AG04449 (cell line): ENCODE measurements at places on chromosomes 5 and 9.
A peak's percentile ranks its signal among the peaks of the same experiment; 100 is the strongest.

- no peak for DNase-seq
These were observed 1.2 kb downstream of the MAP1B start for GRCh38 chr5:72108202-72109061.

DNA sequence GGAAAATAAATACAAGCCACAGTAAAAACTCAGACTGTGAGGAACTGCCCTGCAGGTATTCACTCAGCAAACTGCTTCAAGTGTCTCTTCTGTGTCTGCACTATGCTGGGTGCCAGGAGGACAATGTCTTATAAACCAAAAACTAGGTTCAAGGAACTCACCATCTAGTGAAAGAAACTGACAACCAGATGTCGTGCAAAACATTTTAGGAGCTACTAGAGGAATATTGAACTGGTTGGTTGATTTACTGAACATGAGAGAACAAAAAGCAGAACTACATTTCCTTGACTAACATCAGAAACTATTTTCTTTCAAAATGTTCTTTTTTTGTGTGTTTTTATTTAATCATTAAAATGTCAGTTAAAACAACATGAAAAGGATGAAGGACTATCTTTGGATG, 35.2 kb downstream of the ZNF366 start:
- no peak for DNase-seq

- no peak for DNase-seq
These were observed 179.8 kb downstream of the BNC2 start for GRCh38 chr9:16690628-16691027.

DNA sequence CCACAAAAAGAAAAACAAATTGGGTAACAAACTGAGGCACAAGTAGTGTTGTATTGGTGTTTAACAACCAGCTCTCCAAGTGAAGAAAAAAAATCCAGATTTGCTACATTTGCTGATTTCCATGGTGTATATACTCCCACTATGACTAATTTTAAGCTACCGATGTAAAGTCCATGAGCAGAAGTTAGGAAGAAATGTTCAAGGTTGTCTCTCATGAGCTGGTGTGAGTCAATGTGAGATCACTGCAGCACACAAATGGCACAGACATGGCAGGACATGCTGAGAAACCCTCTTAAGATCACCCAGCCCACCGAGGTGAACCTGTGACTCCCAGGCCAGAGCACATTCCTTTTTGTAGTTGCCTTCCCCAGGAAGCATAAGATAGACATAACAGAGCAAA, 36.2 kb downstream of the SLC44A1 start:
- no peak for DNase-seq

GRCh38 chr5:51479840-51480239, 96.6 kb downstream of the ISL1 start:
- DNase-seq, result no peak

DNA sequence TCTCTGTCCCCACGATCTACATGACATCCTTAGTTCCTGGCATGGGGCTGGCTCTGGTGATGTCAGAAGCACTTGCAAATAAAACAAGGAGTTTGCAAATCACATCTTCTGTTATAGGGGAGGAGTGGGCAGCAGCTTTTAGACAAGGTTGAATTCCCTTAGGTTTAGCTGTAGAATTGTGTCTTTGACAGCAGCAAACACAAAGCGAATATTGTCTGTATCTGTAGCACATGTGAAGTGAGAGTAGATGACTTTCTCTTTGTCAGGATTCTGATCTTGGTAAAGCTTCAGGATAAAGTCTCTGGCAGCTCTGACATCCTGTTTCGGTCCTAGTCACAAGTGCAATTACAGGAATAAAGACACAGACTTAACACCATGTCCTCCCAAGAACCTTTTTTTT, 224.3 kb downstream of the GNA14 start:
- DNase-seq, result no peak

- DNase-seq, result no peak
These were observed 55.8 kb downstream of the PHAX start for GRCh38 chr5:126656401-126657007.

DNA sequence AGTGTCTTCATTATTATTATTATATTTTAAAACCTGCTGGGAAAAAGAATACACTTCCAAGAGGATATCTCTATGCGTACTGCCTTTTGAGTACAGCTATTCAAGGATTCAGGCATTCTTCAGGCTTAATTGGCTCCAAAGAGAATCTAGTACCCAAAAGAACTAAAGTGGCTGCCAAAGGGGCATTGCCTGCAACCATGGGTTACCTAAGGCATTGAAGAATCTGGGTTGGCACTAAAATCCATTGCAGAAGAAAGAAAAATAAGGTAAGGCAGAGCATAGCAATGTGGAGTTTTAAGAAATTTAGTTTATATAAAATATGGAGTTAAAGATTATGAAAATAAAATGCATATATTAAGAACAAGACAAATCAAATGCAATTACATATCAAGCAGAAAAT, 223.5 kb downstream of the TMEM161B start:
- no peak for DNase-seq

DNA sequence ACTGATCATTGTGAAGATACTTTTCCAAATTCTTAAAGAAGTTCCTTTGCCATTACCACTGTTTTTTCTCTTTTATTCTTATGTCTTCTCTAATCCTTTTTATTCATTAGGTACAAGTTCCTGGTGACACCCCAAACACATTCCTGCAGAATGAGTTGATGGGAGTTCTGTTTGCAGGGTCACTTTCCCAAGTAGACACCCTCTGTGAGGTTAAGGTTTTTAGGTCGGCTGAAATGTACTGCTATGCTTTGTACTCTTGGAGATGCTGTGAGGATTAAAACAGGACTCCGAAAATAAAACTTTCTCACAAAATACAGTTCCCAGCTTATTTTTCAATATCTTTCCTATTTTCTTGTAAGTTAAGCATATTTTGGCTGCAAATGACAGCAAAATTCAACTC, 143.3 kb upstream of the TLE4 start:
- DNase-seq, result no peak

DNA sequence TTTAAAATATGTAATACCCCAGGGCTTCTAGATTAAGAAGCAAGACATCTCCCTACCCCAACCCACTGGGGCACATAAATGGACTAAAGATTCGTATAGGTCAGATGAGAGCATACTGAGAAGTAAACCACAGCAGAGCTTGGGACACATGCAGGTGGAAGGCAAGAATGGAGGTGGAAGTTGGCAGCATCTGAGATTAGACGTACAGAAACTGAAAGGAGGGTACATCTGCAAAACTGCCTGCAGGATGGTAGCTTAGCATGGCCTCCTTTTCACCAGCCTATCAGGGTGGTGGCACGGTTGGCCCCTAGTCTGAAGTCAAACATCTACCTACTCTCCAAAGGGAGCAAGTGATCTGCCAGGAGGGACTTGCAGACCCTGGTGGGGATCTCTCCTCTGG, 181.8 kb downstream of the TSSK1B start:
- DNase-seq, result no peak

DNA sequence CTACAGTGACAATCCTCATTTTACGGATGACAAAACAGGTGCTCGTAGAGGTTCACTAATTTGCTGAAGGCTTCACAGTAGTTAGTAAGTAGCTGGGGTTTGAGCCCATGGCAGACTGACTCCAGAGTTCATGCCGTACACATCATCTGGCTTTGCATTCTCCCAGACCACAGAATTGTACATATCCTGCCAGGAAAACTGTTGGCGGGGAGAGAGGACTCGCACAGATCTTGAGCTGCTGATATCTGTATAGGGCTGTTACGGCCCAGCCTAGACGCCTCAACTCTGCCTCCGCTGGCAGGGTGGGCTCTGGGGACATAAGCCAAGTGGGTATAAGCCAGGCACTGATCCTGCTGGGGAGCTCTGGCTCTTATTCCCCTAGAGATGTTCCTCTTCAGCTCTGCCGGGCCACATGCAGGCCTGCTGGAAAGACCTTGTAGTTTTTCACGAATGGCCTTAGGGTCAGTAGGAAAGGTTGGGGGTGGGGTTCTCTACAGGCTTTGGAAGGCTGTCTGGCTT, 16.3 kb downstream of the LARP1 start:
- DNase-seq, result peak; percentile 77

DNA sequence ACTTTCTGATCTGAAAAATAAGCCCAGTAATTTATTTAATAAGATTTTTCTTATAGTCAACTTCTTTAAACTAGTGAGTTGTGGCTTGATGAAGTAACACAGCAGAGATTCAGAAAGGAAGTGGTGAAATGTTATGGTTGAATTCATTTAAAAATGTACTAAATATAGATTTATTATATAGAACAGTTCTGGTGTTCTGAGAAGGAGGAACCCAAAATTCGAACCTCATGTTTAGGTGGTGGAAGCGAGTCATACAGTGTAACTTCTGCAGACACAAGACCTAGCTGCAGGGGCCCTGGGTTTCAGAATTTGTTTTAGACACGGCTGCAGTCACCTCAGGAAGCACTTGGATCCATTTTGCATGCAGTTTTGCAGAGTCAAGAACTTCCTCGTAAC, 188.2 kb downstream of the TRIO start:
- no peak for DNase-seq

GRCh38 chr9:21317956-21318923, 13.1 kb upstream of the IFNA5 start:
- DNase-seq, result no peak

GRCh38 chr5:76479281-76479680, 76.2 kb downstream of the IQGAP2 start:
- no peak for DNase-seq

DNA sequence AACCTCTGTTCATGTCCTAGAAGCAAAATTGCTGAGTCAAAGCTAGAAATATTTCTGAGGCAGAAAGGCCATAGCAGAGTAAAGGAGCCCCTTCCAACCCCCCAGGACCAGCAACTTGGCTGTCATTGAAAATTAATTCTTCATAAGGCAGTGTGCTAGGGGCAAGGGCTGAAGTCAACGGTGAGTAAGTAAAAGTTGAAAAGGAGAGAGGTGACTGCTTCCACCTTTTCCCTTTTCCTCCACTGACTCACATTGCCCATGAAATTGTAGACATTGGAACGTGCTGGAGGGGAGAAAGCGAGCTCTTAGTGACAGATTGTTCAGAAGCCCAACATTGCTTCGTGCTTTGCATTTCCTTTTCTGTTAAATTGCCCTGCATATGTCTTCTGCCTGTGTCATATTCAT, 19.1 kb downstream of the GLRA1 start:
- DNase-seq, result no peak

GRCh38 chr9:69342769-69343168, 17.8 kb downstream of the ENTREP1 start:
- DNase-seq, result no peak

- DNase-seq, result no peak
These were observed 11.1 kb downstream of the UNC13B start for GRCh38 chr9:35172878-35173277.
